Right cardiac atrium (tissue), 5 donors: ENCODE measurements at places on chromosomes 7 and 10. TPM values are rescaled to one million over a fixed set of nuclear protein-coding genes. Genes with fewer than 3 reads are reported as not detected.

DNA sequence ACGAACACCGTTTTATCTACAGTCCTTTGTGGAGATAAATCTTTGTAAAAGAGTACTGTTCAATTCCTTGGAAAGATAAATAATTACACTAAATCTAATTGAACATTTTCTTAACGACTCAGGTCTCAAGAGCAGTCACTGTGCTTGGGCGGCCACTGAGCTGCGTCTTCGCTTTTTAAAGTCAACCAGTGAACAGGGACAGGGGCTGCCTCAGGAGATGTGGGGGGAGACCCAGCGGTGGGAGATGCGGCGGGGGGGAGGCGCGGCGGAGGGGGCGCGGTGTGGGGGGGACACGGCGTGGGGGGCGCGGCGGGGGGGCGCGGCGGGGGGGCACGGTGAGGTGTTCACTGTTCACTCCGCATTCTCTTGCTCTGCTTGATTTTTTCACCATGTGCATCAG is 39.8 kb downstream of the CAMK2B start:
- DNase-seq = peak; percentile 6

- DNase-seq = no peak
Measured at GRCh38 chr7:37957221-37957970, 37.0 kb downstream of the EPDR1 start.

- no peak for DNase-seq
Measured at GRCh38 chr7:139702811-139703486, 74.8 kb downstream of the HIPK2 start.

Gene ATG9B
- 0.43 TPM for polyA plus RNA-seq

Gene PIK3CG
- polyA plus RNA-seq = 0.14 TPM

Gene MKX
- polyA plus RNA-seq = 0.18 TPM

GRCh38 chr7:34575006-34575405 is 83.0 kb upstream of the NPSR1 start:
- no peak for DNase-seq

GRCh38 chr7:20403331-20403730 is 72.6 kb downstream of the ITGB8 start:
- peak; percentile 63 for DNase-seq

GRCh38 chr10:61136139-61136538 is 192.2 kb upstream of the RHOBTB1 start:
- no peak for DNase-seq

DNA sequence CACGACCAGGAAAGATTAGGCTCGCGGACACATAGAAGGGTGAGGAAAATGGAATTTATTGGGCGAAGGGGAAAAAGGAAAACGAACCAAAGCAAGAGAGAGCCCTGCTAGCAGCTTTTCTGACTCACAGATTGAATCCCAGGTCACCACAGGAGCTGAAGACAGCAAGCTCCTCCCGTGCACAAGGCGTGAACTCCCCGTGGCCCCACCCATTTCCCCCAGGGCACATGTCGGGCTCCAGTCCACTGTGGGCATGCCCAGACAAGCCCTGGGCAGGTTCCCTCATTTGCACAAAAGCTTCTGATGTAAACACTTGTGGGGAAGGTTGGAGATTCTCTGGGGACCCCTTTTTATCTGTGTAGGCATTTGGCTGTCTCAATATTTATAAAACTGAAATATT is 582.4 kb downstream of the SUGCT start:
- DNase-seq = peak; percentile 80

GRCh38 chr7:129401228-129401966 is 32.8 kb upstream of the STRIP2 start:
- DNase-seq = no peak

Gene CFAP46
- polyA plus RNA-seq = 1.00 TPM
